D721Med (cell line): ENCODE measurements at places on chromosomes 11 and 22.

GRCh38 chr11:8813658-8814057 lies 97.3 kb upstream of the AKIP1 start:
- peak; percentile 69 for DNase-seq

- no peak for DNase-seq
Observed at GRCh38 chr11:34926831-34927132, 10.4 kb downstream of the PDHX start.

DNA sequence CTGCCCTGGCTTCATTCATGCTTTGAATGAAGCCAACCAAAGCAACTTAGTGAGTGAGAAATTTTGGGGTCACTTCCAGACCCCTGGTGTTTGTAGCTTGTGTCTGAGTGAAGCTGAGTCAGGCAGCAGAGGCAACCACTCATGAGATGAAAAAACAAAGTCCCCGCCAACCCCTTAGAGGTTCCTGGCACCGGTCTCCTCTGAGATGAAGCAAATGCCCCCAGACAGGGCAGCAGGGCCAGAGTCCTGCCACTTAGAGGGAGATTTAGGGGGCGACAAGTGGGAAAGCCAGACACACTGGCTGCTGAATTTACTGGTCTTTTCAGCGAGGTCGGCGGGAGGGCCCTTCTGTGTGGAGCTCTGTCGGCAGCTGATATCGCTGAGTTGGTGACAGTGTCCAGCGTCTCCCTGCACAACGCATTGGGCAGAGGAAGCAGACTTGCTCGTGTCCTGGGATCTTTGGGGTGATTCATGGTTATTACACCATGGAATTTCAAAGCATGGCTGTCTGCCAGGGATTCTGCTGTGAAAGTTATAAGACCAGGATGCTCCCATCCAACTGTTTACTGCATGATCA lies 482.6 kb downstream of the MIAT start:
- no peak for DNase-seq

DNA sequence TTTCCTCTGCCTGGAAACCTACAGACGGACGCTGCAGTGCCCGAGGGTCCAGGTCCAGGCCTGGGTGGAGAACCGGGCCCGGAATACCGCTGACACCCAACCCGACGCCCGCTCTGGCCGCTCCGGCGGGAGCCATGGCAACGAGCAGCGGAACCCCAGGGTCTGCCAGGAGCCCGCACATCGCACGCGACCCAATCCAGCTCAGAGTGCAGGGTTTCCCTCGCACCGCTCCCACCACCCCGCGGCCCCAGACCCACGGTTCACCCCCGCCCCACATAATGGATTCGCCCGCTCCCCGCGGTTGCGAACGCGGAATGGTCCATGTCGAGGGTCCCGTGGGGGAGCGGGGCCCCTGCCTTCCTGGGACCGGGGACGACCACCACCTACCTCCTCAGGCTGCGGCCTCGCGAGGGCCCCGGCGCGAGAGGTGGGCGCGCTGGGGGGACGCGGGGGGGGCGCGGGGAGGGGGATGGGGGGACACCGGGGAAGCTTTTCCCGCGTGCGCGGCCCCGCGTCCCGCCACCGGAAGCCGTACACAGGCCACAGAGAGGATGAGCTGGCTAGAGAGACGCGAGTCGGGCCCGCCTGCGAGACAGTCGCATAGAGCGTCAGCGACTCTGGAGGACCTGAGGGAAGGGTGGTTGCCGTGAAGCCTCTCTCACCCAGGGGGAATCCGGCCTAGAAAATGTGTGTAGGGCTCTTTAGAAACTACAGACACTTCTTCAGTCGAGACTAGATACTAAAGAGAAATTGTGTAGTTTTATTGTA lies at the start of gene SSRP1:
TSS of gene SSRP1 (minus strand) at position 550 of the 768 bp plus-strand sequence. CDS start 771 bp downstream, outside the sequence.
- peak; percentile 84 for DNase-seq

DNA sequence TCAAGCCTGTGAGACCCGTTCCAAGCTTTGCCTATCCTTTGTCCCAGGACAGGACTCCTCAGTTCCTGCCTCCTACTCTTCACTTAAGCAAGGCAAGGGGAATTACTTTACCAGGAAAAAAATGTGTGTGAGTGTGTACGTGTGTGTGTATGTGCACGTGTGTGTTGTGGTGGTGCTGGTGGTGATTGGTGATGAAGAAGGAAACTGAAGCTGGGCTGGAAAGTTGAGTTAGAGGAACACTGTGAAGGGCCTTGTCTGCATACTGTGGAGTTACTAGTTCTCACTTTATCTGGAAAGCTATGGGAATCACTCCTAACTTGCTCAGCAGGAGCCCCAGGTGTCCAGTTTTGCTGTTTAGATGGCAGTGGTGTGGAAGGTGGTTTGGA lies 378 bp downstream of the OR51D1 start:
- DNase-seq, result no peak

DNA sequence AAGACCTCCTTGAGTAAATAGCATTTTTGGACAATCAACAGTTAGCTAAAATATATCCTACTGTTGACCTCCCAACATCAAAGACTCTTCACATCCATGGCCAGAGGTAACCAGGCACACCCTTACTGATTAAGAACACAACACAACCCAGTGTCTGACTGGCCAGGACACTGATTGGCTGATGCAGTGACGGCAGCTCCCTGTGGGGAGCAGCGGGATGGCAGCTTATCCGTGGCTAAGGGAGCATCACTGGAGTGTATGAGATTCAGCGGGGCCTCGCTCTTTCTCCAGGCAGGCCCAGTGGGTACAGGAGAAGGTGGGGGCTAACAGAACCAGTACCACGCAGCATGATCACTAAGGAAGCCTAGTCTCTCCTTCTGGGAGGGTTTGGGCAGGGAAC lies 10.3 kb upstream of the IL2RB start:
- DNase-seq, result no peak

- no peak for DNase-seq
Observed at GRCh38 chr22:46660604-46661201, 40.5 kb downstream of the GRAMD4 start.

- no peak for DNase-seq
Observed at GRCh38 chr11:109112261-109112660, 309.7 kb upstream of the C11orf87 start.

GRCh38 chr11:3810951-3811350 lies 2.6 kb downstream of the PGAP2 start:
- no peak for DNase-seq

DNA sequence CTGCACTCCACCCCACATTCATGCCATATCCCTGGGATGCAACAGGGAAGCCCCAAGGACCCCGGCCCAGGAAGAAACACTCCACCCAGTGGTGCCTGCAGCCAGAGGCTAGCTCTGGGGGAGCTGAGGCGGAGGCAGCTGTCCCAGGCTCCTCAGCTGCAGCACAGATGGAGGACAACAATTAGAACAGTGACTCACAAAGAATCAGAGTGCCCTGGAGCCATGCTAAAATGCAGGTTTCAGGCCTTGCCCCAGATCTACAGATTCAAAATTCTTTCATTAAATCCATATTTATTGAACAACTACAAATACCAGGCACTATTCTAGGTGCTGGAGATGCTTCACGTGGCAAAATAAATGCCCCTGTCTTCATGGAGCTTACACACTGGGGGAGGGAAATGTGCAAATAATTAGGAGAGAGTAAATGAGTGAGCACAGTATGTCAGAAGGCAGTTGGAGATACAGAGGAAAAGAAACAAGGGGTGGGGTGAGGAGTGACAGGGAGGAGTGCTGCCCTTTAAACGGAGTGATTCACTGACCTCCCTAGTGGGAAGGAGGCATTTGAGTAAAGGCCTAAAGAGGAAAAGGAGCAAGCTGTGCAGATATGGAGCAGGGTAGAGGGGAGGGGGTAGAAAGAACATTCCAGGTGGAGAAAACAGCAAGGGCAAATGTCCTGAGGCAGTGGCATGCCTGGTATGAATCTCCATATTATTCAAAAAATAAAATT lies 73.3 kb upstream of the CSNK2A3 start:
- no peak for DNase-seq

DNA sequence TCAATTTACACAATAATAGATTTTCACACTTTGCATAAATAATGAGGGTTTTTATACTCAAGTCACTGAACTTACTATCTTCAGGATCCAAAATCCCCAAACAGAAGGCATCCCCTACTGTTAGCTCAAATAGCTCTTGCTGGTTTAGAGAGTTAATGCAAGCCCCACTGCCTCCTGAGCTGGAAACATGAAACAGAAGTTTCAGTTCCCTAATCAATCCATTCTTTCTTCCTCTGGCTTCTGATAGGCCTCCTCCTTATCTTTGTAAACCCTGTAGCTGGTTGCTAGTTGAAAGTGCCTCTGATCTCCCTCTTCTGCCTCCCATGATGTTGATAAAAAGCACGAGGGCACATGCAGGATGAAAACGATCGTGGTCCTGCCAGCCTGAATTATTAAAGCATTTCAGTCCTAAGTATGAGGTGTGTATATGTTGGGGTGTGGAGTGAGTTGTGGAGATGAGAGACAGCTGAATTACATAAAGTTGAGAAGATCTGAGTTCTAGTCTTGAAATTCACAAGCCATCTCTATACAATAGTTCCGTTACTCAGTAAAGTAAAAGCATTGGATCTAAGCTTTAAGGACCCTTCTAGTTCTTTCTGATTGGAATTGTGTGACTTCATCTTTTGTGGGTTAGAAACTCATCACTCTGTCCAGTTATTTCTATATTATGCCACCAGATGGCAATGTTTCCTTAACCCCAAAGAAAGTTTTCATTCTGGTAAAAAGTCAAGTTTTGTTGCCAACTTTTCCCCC lies 35.0 kb upstream of the EHF start:
- DNase-seq, result no peak

DNA sequence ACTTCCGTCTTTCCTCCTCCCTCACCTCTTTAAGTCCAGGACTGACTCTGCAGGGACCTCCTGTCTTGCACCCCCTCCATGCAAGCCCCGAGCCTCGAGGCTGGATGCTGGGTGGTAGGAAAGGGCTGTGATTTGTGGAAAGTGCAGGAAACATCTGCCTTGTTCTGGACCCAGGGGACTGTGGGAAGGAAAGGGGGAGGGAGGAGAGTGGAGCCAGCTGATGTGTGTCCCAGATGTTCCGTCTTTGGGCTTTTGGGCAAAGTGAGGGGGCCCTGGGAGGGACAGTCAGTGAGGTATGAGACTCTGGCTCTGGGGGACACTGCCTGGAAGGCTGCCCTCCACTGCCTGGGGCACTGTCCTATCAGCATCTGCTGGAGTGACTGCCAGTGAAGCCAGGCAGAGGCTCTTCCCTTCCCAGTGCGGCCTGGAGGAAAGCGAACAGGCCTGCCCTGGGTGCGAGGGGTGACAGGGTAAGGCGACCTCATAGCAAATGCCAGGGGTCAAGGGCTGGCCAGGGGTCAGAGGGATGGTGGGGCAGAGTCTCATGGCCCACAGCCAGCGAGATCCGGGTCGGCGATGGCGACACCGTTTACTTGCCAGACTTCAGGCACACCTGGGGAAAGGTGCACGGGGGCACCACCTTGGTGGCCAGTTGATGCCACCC lies 1.7 kb downstream of the MRGPRD start:
- no peak for DNase-seq

- no peak for DNase-seq
Observed at GRCh38 chr22:27335102-27335660, 466.4 kb downstream of the MN1 start.

GRCh38 chr11:62895501-62895900 lies 14.8 kb downstream of the SLC3A2 start:
- DNase-seq, result no peak

DNA sequence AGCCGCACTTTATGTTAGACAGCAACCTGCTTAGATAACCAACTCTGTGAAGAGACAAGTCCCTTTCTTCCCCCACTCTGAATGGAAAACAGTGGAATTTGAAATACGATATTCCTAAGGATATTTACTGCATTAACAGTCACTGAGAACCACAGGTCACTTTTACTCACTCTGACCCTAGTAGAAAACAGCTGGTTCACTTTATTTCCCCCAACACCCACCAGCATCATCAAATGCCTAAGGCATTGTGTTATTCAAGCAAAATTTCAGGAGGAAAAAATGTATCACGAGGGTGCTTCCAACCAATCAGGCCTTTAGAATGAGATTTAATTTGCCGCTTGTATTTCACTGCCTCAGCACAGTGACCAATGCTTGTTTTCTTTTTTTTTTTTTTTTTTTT lies 1134.1 kb upstream of the CCDC90B start:
- no peak for DNase-seq

DNA sequence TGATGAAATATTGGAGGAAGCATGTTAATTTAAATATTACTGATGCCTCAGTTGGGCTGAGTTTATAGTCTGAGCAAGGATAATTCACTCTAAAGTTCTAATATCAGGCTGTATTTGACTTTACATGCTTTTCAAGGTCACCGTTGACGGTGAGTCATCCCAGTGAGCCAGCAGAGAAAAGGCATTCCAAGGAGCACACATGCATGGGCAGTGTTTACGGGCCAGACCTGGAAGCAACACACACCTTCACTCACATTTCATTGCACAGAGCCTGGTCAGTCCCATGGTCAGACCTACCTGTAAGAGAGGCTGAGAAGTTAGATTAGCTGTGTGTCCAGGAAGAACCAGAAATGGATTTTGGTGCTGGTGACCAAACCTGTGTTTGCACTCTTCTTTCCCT lies 53.5 kb downstream of the COMMD9 start:
- no peak for DNase-seq

- no peak for DNase-seq
Observed at GRCh38 chr11:60750911-60751310, 5.8 kb upstream of the MS4A15 start.

DNA sequence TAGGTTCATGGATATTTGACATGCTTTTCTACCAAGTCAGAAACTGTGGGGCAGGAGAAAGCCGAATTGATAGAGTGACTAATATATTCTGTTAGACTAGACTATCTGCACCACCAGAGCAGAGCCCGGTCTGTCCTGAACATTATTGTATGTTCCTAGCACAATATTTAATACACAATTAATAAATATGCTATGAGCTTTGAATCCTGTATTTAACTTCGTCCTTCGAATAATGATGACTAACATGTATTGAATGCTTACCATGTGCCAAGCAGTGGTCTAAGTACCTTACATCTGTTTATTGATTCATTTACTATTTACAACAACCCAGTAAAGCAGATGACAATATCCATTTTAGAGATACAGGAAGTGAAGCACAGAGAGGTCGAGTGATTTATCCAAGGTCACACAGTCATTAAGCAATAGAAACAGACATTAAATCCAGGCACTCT lies 44.8 kb upstream of the ANO3 start:
- DNase-seq, result no peak

GRCh38 chr11:33211153-33211552 lies 46.0 kb upstream of the HIPK3 start:
- DNase-seq, result no peak

GRCh38 chr22:46478083-46478551 lies 59.3 kb downstream of the CELSR1 start:
- no peak for DNase-seq

DNA sequence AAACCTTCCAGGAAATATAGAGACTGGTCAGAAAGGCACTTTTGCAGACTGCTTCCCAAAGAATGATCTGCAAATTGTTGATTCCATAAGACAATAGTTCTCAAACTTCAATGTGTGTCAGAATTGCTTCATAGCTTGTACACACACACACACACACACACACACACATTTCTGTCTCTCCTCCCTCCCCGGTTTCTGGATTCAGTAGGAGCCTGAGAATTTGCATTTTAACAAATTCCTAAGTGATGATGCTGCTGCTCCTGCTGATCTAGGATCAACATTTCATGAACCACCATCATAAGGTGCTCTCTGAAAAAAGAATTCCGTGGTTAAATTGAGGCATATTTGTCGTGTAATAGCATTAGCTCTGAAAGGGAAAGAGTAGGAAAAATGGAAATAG lies 35.3 kb upstream of the FZD4 start:
- no peak for DNase-seq

- DNase-seq, result no peak
Observed at GRCh38 chr11:80007616-80008015, 566.8 kb upstream of the TENM4 start.

- no peak for DNase-seq
Observed at GRCh38 chr22:23059284-23059948, 10.9 kb upstream of the GNAZ start.
